Common myeloid progenitor, CD34-positive (primary cell): ENCODE measurements at places on chromosomes 12 and 14.

DNA sequence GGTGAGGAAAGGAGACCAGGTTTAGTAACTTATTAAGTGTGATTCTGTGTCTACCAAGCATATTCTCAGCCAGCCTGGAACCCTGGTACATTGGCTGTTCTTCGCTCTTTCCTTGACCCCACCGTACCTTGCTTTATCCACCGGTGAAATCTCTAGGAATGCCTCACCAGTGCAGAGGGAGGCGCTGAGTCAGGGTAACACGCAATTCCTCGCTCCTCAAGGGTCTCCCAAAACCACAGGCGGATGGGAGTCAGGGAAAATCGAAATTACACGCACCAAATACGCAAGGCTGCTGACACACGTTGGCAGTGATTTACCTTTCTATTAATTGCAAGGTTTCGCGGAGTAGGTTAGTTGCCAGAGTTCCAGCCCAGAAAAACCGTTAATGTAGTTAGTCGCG is 845 bp downstream of the L3HYPDH start:
- H3K4me3 ChIP-seq, result peak overlapping the region; percentile 90
- H3K27ac ChIP-seq, result peak overlapping the region; percentile 87
- peaks cover 13% of the 10 kb centered on the region for H3K36me3 ChIP-seq
- DNase-seq, result no peak

- no peaks in the 10 kb centered on the region for H3K27me3 ChIP-seq
- no peaks in the 10 kb centered on the region for H3K4me1 ChIP-seq
- H3K4me3 ChIP-seq, result no peak overlapping the region
- no peak for DNase-seq
- no peak overlapping the region for H3K27ac ChIP-seq
Observed at GRCh38 chr12:25629341-25629740, 76.3 kb upstream of the LMNTD1 start.

- no peaks in the 10 kb centered on the region for H3K36me3 ChIP-seq
- peak; percentile 49 for DNase-seq
- H3K4me3 ChIP-seq, result peak overlapping the region; percentile 32
- H3K27ac ChIP-seq, result no peak overlapping the region
- peaks cover 21% of the 10 kb centered on the region for H3K4me1 ChIP-seq
Observed at GRCh38 chr12:49537752-49538509, 899 bp upstream of the KCNH3 start.

DNA sequence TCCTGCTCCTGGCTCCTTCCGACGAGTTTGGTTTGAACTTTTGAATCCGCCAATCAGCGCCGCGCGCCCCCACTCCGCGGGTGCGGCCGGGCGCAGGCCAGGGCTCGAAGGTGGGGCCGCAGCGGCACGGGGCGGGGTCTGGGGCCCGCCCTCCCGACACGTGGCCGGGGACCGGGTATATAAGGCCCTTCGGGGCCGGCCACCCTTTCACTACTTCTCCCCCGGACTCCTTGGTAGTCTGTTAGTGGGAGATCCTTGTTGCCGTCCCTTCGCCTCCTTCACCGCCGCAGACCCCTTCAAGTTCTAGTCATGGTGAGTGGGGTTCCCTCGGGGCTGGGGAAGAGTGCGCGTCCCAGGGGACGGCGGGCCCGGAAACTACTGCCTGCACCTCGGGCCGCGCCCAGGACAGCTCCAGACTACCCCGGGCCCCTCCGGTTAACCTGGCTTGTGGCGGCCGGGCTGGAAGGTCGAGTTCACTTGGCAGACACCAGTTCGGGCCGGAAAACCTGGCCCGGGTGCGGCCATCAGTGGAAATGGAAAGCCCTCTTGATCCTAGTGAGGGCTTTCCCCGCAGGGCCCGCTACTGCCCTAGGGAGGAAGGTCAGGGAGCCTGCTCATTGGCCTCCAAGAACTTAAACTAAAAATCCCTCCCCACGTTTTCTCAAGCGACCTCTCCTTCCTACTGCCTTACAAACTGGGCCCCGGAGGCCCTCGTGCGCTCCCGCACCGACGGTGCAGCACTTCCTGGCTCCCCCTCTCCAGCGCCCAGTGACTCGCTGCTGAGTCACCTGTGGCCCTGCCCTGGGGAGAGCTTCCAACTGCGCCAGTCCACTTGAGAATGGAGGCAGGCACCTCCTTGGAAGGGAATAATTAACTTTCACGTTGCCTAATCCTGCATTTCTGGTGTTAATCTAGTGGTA is at the start of gene TUBA1C:
TUBA1C (plus strand) TSS at position 210 of the 920 bp plus-strand sequence; CDS start at position 310, 100 bp downstream.
- H3K27me3 ChIP-seq, result no peaks in the 10 kb centered on the region
- peak; percentile 88 for DNase-seq
- peak within 1 kb of the TSS; percentile 89 for H3K4me3 ChIP-seq

DNA sequence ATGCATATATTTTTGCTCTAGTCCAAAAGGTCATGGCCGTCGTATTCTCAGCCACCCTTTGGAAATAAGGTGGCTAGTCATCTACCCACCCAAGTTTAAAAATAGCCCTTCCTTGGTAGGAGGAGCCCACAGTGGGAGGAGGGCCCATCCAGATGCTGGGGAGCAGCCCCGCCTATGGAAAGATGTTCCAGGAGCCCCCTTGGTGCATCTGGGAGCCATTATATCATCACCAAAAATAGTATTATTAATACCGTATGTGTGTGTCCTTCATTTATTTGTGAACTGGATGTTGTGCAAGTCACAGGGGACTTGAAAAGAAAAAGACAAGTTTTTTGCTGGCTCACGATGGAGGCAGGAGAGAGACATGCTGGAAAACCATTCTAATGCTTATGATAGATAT is 34.0 kb downstream of the EMP1 start:
- H3K27me3 ChIP-seq, result no peaks in the 10 kb centered on the region
- H3K4me1 ChIP-seq, result no peaks in the 10 kb centered on the region
- DNase-seq, result no peak
- no peak overlapping the region for H3K27ac ChIP-seq

- H3K36me3 ChIP-seq, result peaks cover 6% of the 10 kb centered on the region
- no peak overlapping the region for H3K4me3 ChIP-seq
- no peaks in the 10 kb centered on the region for H3K27me3 ChIP-seq
- no peaks in the 10 kb centered on the region for H3K4me1 ChIP-seq
- DNase-seq, result peak; percentile 73
Observed at GRCh38 chr12:71846322-71846940, 6.9 kb downstream of the TBC1D15 start.

GRCh38 chr12:59780605-59781135 is 184.8 kb downstream of the SLC16A7 start:
- DNase-seq, result peak; percentile 35
- no peaks in the 10 kb centered on the region for H3K27me3 ChIP-seq
- H3K36me3 ChIP-seq, result no peaks in the 10 kb centered on the region
- H3K4me3 ChIP-seq, result no peak overlapping the region
- H3K27ac ChIP-seq, result no peak overlapping the region

- no peak overlapping the region for H3K4me3 ChIP-seq
- peak; percentile 46 for DNase-seq
- no peaks in the 10 kb centered on the region for H3K27me3 ChIP-seq
Observed at GRCh38 chr12:19908830-19909229, 459.5 kb upstream of the PDE3A start.

GRCh38 chr12:12947902-12948301 is 4.1 kb downstream of the GPRC5D start:
- H3K36me3 ChIP-seq, result no peaks in the 10 kb centered on the region
- no peaks in the 10 kb centered on the region for H3K27me3 ChIP-seq

DNA sequence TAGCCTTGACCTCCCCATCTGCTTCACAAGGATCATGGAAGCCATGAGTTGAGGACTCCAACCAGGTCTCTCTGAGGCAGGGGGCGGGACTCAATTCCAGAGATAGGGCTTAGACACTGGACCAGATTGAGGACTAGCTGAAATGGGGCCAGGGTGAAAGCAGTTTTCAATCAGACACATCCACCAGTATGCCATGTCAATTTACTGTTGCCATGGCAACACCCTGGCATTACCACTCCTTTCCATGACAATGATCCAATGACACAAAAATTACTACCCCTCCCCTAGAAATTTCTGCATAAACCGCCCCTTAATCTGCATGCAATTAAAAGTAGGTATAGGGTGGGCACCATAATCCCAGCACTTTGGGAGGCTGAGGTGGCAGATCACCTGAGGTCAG is 18.6 kb upstream of the DCAF5 start:
- H3K4me3 ChIP-seq, result no peak overlapping the region
- no peak overlapping the region for H3K27ac ChIP-seq

- H3K36me3 ChIP-seq, result no peaks in the 10 kb centered on the region
- H3K4me1 ChIP-seq, result no peaks in the 10 kb centered on the region
- DNase-seq, result no peak
- H3K27ac ChIP-seq, result no peak overlapping the region
- H3K27me3 ChIP-seq, result peaks cover 3% of the 10 kb centered on the region
- H3K4me3 ChIP-seq, result no peak overlapping the region
Observed at GRCh38 chr12:103279444-103279843, 216.3 kb downstream of the C12orf42 start.

- no peak overlapping the region for H3K27ac ChIP-seq
- H3K4me1 ChIP-seq, result no peaks in the 10 kb centered on the region
- no peaks in the 10 kb centered on the region for H3K36me3 ChIP-seq
- no peaks in the 10 kb centered on the region for H3K27me3 ChIP-seq
- no peak for DNase-seq
Observed at GRCh38 chr12:84658877-84659276, 253.7 kb downstream of the SLC6A15 start.

- DNase-seq, result no peak
- no peaks in the 10 kb centered on the region for H3K4me1 ChIP-seq
- peaks cover 2% of the 10 kb centered on the region for H3K27me3 ChIP-seq
Observed at GRCh38 chr12:32777691-32778175, 22.0 kb upstream of the YARS2 start.

GRCh38 chr14:82492157-82492556 is 958.5 kb upstream of the SEL1L start:
- H3K4me1 ChIP-seq, result no peaks in the 10 kb centered on the region
- no peak overlapping the region for H3K27ac ChIP-seq
- DNase-seq, result no peak
- no peaks in the 10 kb centered on the region for H3K36me3 ChIP-seq
- no peaks in the 10 kb centered on the region for H3K27me3 ChIP-seq

- H3K4me3 ChIP-seq, result peak overlapping the region; percentile 10
- no peaks in the 10 kb centered on the region for H3K27me3 ChIP-seq
- H3K27ac ChIP-seq, result peak overlapping the region; percentile 85
- peaks cover 40% of the 10 kb centered on the region for H3K4me1 ChIP-seq
- DNase-seq, result peak; percentile 94
- peaks cover 7% of the 10 kb centered on the region for H3K36me3 ChIP-seq
Observed at GRCh38 chr12:111775205-111776193, 8.8 kb downstream of the ALDH2 start.

DNA sequence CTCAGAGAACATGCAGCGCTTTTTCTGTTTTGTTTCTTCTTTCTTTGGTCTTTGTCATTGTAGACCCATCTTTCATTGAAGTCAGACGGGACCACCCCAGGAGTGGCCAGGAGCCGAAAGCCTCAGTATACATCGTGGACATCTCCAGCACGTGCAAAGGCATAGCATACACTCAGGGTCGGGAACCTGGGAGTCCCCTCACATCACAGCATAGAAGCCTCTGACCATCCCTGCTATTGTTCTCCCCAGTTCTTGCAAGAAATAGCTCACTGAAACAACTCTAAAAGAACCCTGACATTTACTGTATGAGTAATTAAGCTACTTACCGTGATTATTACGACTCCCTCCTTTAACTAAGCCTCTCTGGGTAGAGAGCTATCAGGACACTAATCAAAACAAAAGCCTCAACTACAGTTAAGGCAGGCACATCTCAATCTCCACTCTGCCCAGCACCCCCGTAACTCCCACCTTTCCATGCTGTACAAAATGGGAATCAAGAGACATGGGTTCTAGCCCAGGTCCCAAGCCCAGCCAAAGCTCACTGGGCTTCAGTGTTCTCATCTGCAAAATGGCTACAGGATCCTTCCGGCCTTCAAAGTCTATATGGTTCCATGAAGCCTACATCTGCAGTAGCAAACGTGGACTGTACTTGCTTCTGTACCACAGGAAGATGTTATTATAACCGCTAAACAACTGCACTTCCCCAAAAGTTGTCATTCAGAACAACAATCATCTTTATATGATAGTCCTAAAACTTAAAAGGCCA is 6.7 kb downstream of the CCDC88C start:
- peak overlapping the region; percentile 27 for H3K27ac ChIP-seq
- H3K4me3 ChIP-seq, result no peak overlapping the region
- no peaks in the 10 kb centered on the region for H3K27me3 ChIP-seq
- peaks cover 35% of the 10 kb centered on the region for H3K4me1 ChIP-seq
- H3K36me3 ChIP-seq, result peaks cover 4% of the 10 kb centered on the region

- peaks cover 56% of the 10 kb centered on the region for H3K27me3 ChIP-seq
- H3K4me3 ChIP-seq, result no peak overlapping the region
- no peaks in the 10 kb centered on the region for H3K36me3 ChIP-seq
- H3K27ac ChIP-seq, result no peak overlapping the region
Observed at GRCh38 chr14:60482743-60483142, 3.1 kb downstream of the C14orf39 start.

DNA sequence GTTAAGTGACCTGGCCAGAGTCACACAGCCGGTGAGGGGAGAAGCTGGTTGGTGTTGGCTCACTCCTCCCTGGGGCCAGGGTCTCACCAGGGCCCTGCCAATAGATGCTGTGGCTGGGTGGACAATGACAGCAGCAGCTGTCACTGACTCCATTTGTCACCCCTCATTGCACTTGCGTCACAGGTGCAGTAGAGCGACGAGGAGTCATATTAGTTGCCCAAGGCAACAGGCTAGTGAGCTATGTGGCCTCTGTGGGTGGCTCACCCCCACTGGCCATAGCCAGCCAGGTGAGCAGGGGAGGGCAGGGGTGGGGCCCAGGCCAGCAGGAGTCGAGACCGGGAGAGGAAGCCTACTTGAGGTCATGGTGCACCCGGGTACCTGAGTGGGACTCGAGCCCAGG is 9.7 kb downstream of the SLC25A47 start:
- H3K4me1 ChIP-seq, result no peaks in the 10 kb centered on the region
- H3K27me3 ChIP-seq, result no peaks in the 10 kb centered on the region
- no peak overlapping the region for H3K27ac ChIP-seq
- H3K4me3 ChIP-seq, result no peak overlapping the region

DNA sequence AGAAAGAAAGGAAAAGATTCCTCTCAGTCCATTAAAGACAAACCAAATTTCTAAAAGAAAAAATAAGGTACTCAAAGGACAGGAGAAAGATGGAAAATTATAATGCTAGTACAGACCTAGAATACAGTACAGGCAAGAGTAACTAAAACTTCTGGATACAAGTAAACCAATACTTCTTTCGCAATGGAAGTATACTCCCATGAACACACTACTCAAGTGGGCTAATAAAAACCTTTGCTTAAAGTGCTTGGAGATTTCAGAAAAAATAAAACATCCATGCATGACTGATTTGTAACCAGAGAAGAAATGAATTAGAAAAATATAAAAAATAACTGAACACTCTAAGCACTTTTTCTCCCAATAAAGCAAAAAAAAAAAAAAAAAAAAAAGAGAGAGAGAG is 3.5 kb downstream of the ZBTB25 start:
- no peak overlapping the region for H3K4me3 ChIP-seq
- no peak overlapping the region for H3K27ac ChIP-seq
- no peaks in the 10 kb centered on the region for H3K27me3 ChIP-seq
- peaks cover under 1% of the 10 kb centered on the region for H3K36me3 ChIP-seq

- no peak overlapping the region for H3K4me3 ChIP-seq
- no peak overlapping the region for H3K27ac ChIP-seq
- H3K4me1 ChIP-seq, result no peaks in the 10 kb centered on the region
- no peaks in the 10 kb centered on the region for H3K27me3 ChIP-seq
- DNase-seq, result no peak
- no peaks in the 10 kb centered on the region for H3K36me3 ChIP-seq
Observed at GRCh38 chr12:99054601-99055128, 409.6 kb downstream of the APAF1 start.

GRCh38 chr14:76644855-76645518 is 116.3 kb upstream of the VASH1 start:
- no peaks in the 10 kb centered on the region for H3K27me3 ChIP-seq
- H3K4me1 ChIP-seq, result no peaks in the 10 kb centered on the region
- no peak overlapping the region for H3K4me3 ChIP-seq
- DNase-seq, result peak; percentile 54

- H3K36me3 ChIP-seq, result no peaks in the 10 kb centered on the region
- no peak for DNase-seq
- H3K27ac ChIP-seq, result no peak overlapping the region
- no peak overlapping the region for H3K4me3 ChIP-seq
Observed at GRCh38 chr12:131362291-131363211, 348.3 kb upstream of the SFSWAP start.
